ENCODE measurements at places on chromosomes 6 and 20. TPM values are rescaled to one million over a fixed set of nuclear protein-coding genes. Genes with fewer than 3 reads are reported as not detected.

DEFB116 gene
- total RNA-seq, result not detected

EFCAB8 gene
- not detected for total RNA-seq

DEFB132 gene
- not detected for total RNA-seq

RTF2 gene
- total RNA-seq, result 102 TPM

PAK5 gene
- total RNA-seq, result 21.6 TPM

ITPR3 gene
- total RNA-seq, result 4.5 TPM

LY6G6F gene
- not detected for total RNA-seq

BFSP1 gene
- 2.8 TPM for total RNA-seq

CCN2 gene
- 3.8 TPM for total RNA-seq

EGFL8 gene
- total RNA-seq, result 19.6 TPM

TFAP2B gene
- not detected for total RNA-seq

RAB44 gene
- not detected for total RNA-seq

C20orf96 gene
- 16.6 TPM for total RNA-seq

OPN5 gene
- not detected for total RNA-seq

C20orf202 gene
- 0.77 TPM for total RNA-seq

TMEM170B gene
- 24.1 TPM for total RNA-seq

TRIM15 gene
- total RNA-seq, result not detected

DEFB114 gene
- not detected for total RNA-seq

KIF13A gene
- 35.5 TPM for total RNA-seq

ERVFRD-1 gene
- total RNA-seq, result not detected

POU5F1 gene
- total RNA-seq, result not detected

TREML2 gene
- not detected for total RNA-seq

ADRM1 gene
- total RNA-seq, result 57.2 TPM

SLC22A7 gene
- total RNA-seq, result 1.2 TPM

UNC5CL gene
- 3.6 TPM for total RNA-seq

OR10C1 gene
- total RNA-seq, result not detected
